GM10248 (cell line): ENCODE measurements at places on chromosomes 3 and 15.

- no peak for DNase-seq
Observed at GRCh38 chr3:135576751-135577150, 388.8 kb upstream of the PPP2R3A start.

- no peak for DNase-seq
Observed at GRCh38 chr15:83475551-83475950, 28.4 kb downstream of the SH3GL3 start.

DNA sequence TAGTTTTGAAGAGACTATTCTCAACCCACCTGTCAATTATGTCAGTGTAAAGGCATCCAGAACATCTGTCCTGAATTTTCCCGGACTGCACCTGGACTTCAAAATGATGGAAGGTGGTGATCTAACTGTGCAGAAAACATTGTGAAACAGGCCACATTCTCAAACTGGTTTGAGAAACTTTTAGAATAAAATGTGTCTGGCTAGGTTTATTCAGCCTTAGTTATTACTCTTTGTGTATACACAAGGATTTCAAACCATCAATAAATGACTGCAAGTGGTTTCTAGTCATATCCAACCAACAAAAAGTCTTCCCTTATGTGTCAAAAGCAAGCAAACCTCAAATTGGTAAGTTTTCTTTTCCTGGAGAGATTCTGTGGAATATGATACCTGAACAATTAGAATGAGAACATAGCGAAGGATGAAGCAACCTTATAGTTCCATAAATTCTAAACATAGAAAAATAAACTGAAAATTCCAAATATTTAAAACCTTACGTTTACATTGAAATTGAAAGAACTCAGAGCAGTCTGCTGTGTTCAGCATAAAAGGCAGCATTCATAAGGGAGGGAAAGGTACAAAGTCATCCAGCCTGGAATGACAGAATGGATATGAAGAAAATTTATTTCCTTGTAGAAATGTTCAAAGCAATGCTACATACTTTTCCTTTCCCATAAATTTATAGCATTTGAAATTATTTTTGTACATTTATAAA, 306.6 kb upstream of the TGFBR2 start:
- no peak for DNase-seq

DNA sequence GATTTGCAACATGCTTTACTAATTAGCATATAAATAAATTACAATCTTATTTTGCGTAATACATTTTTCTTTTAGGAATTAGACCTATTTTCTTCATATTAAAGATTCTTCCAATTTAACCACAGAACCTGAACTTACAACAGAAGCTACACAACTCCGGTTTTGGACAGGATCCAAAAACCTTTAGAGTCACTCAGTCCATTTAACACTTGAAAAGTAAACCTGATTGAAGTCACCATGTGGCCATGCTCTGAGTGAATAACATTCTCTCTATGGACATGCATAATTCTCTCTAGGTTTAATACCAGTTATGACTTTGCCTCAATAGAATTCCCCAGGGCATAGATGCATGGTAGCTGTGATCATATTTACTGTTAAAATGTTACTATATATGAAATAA, 751.0 kb downstream of the VGLL3 start:
- no peak for DNase-seq

DNA sequence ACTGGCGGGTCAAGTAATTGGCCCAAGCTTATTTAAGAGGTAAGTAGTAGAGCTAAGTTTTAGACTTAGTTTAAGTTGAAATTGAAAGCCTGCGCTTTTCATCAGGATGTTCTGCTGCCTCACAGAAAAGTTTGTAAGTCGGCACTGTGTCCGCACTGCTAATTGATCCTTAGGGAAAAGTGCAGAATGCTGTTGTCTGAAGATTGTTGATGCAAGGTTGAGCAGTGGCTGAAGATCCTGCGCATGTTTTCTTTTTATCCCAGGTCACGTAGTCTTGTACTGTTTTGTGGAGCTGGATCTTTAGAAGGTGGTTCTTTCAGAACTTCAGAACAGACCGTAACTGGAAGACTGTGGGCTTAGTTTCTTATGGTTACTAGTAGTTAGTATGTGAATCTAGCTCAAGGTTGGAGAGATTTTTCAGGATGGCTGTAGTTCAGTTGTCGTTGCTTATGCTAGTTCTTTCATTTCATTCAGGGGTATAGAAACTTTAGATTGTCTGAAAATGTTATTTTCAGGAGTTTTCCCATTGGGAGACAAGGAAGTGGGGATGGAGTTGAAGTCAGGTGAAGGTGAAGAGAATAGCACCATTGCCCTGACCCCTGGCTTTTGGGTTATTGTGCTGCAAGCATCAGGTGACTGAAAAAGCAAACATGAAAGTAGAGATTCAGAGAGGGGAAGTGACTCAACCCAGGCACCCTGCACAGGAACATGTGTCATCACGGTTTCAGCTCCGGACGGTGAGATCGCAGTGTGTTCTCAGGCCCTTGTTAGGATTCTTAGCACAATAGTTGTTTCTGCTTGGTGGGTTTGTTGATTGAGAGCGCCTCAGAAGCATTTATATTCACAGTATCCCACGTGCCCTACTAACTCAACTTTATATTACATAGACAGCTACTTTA, 32.8 kb downstream of the AKAP13 start:
- peak; percentile 86 for DNase-seq

DNA sequence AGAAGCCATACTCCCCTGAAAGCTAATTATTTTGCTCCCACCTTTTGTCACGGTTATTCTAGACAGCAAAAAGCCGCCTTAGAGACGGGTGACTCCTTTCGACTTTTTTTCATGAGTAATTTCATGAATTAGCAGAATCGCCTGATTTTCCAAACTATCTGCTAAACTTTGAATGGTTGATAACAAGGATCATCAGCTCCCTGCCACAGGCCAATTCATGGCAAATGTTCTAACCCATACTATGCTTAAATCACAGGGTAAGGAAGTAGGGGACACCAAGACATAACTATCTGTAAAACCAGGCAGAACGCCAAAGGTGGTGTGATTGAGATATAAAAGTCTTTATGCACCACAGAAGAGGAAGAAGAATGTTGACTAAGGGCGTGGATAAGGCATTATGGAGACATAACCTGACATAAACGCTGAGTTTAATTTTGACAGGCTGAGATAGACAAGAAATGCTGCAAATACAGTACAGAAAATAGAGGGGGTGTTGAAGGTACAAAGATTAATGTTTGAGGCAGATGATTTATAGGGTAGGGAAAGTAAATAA, 891 bp upstream of the DMXL2 start:
- no peak for DNase-seq

GRCh38 chr3:174859114-174859735, at the start of gene NAALADL2:
Gene NAALADL2 (plus strand): TSS chr3:174859334.
- DNase-seq = no peak

- DNase-seq = no peak
Observed at GRCh38 chr3:174858353-174858752, 781 bp upstream of the NAALADL2 start.

GRCh38 chr3:50236484-50237132, 604 bp downstream of the GNAI2 start:
- DNase-seq = no peak

DNA sequence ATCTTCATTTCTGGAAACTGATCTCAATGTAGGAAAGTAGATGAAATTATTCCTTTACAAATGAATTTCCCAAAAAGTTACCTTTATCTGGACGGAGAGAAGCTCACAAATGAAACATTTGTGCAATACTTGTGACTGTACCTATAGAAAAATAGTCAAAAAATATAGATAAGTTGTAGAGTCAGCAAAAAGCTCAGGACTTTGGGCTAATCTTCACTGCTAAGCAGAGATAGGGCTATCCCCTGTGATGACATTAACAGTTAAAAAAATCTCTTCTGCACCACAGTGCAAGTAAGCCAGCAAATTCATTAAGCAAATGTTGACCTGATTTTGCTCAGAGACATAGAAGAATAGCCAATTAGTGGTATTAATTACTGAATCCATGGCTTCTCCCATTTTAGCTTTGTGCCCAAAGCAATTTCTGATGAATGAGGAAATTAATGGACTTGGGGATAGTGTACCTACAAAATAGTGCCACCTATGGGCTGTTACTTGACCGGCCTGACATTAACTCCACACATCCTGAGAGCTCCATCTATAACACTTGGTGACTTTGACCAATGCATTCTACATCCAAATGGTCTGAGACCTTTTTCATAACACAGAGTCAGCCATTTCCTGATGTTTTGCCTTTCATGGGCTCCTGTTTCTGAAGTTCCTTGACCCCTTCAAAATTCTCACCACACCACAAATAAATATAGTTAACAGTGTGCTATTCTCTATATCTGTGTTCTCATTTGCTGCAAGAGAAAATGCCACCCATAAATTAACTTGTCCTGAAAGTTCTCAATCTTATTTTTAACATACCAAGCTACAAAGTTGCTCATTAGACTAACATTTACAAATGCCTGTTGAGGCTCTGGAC, 105.0 kb downstream of the SSR3 start:
- DNase-seq = peak; percentile 40

- DNase-seq = no peak
Observed at GRCh38 chr3:166446986-166447385, 609.8 kb upstream of the BCHE start.

GRCh38 chr3:186247821-186248814, 113.9 kb downstream of the DGKG start:
- no peak for DNase-seq

DNA sequence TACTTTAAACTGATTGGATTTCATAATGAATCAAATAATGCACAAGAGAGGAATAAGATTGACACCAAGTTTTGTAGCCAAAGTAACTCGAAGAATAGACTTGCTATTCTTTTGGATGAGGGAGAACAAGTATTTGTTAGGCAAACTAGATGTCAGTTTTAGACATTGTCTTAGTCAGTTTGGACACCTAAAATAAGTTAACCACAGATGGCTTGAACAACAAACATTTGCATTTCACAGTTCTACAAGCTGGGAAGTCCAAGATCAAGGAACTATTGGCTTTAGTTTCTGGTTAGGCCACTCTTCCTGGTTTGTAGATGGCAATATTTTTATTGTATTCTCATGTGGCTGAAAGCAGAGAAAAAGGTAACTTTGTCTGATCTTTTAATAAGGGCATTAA, 61.3 kb upstream of the OSTN start:
- DNase-seq = no peak

DNA sequence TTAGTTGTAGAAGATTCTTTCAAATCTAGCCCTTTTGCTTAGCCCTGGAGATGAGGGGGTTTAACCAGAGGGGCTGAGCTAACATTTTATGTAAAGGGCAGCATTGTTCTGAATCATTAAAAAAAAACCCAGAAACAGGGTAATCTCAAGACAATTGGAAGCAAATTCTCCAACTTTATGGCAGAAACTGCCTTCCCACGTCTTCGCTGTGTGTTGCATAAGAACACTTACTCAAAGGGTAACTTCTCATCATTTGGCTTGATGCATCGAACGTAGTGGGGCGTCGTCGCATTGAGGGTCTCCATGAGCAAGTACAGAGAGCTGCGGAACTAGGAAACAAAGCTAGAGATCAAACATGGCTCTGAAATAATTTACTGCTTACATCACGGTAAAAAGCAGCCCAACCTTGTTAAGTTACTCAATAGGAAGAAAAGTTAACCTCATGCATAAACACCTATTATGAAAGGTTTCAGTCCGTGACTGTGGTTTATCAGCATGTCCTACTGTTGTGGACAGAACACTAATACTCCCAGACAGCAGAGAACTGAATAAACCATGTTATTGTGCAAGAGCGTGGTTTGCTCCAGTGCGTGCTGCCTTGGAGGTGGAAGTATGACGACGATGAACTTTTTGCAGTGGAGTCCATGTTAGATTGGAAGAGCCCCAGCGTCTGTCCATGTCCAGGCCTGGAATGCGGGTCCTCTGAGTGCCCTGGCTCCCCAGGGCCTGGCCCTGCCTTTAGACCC, 48.7 kb downstream of the MYO5C start:
- no peak for DNase-seq

DNA sequence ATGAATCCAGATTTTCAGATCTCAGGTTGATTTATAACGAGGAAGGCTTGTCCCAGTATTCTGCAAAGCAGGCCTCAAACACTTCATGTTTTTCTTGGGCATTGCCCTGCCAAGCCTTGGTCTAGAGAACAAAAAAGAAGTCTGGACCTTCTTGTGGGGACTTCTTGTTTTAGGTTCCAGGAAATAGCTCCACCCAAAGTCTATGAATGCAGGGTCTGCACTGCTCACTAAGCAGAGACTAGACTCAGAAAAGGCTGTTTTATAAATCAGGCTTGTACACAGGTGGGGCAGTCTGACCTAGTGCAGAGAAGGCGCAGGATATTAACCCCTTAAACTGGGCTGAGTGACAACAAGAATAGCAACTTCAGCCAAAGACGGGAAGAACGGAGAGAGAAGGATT, 44.3 kb downstream of the GLB1 start:
- DNase-seq = no peak

- peak; percentile 57 for DNase-seq
Observed at GRCh38 chr15:90101130-90101968, 919 bp downstream of the IDH2 start.

- DNase-seq = no peak
Observed at GRCh38 chr3:61996366-61996765, 377.0 kb downstream of the FEZF2 start.
